ENCODE measurements at places on chromosomes 6 and 20.

- DNase-seq, result no peak
These were observed 55.6 kb downstream of the FRK start for GRCh38 chr6:116004841-116005815.

DNA sequence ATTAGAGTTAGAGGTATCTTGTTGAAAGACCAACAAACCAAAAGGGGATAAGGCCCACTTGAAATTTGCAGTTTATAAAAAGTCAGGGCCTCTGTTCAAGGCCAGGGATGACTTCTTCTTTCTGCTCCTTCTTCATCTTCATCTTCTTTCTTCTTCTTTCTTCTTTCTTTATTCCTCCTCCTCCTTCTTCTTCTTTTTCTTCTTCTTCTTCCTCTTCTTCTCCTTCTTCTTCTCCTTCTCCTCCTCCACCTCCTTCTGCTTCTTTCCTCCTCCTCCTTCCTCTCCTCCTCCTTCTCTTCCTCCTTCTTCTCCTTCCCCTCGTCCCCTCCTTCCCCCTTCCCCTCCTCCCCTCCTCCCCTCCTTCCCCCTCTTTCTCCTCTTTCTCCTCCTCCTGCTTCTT is 18.4 kb upstream of the ZNF292 start:
- DNase-seq, result no peak

DNA sequence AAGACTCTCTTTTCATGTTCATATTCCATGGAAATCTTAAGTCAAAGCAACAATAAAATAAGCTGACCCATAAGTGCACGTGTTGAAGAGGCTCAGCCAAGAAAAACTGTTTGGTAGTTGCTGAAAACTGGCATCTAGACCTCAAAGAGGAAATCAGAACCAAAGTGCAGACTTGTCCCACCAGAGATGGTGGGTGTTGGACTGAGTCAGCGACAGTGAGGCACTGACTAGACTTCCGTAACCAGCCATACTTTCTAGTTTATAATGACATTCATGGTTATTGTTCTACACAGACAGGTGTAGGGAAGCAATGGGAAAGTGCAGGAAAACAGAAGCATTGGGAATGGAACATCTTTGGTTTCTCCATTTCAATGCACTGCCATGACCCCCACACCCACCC is 175.7 kb upstream of the AGPAT4 start:
- DNase-seq, result no peak

DNA sequence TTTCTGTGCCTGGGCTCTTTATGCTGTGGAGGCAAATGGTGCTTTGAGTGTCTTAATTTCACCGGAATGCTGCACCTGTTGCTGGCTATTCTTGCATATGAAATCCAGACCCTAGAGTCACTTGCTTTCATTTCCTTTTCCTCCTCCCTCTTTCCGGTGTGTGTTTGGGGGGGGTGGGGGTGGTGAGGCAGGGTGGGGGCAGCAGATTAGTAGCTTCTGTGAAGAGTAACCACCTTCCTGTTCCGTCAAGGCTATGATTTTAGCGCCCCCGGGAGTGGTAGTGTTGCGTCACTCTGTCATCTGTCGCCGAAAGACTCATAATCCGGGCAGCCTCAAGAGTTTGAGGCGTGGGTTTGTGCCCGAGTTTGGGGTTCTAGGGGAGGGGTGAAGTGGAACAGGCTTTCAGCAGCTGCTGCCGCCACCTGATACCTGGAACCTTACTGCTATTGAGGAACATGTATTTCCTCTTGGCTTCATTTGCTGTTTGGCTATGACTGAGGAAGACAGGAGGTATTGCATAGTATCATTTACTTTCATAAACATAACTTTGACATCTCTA is 49.1 kb downstream of the UTRN start:
- DNase-seq, result peak; percentile 84

DNA sequence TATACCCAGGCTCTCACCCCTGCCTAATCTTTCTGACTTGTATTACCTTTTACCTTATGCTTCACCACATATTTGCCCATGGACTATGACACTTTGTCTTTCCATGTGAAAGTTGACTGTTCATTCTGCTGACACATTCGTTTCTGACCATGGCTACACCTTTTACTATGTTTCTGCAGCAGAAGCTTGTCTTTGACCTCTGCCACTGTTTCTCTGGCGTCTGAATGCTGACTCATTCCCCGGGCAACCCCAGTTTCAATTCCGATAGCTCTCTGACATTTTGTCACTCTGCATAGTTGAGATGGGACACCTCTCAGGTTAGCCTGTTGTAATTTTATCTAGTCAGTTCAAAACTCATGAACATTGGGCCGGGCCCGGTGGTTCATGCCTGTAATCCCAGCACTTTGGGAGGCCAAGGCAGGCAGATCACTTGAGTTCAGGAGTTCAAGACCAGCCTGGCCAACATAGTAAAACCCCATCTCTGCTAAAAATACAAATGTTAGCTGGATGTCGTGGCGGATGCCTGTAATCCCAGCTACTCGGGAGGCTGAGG is 50.7 kb downstream of the SLC26A8 start:
- DNase-seq, result peak; percentile 92

DNA sequence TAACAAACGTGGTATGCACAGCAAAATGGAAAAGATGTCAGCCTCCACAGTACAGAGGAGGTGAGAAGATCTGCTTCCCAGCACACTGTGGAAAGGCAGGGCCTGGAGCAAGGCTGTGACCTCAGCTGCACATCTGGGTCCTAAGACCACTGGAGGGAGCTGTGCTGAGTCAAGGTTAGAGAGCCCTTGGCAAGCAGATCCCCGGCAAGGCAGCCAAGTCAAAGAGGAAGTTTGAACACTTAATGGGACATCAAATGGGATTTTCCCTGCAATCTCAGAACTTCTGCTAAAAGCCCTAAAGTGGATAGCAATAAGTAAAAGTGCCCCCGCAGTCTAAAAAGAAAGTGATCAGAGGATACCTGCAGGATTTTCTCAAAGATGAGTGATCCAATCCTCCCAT is 39.5 kb downstream of the UNC5CL start:
- DNase-seq, result peak; percentile 54

DNA sequence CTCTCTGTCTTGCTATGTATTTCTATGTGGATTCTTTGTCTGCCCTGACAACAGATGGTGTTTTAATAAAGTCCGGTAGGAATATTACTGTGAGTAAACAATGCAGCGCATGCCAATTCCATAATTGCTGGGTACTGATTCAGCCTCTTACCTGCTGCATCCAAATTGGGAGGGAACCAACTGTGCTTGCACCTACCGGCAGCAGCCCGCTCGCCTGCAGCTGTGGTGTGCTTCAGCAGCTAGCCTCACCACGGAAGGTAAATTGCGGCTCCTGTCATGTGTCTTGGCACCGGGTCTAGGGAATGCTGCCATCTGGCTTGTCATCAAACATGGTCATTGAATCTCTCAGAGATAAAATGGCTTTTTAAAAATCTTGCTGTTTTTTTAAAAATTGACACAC is 704.8 kb upstream of the SLC35B3 start:
- peak; percentile 33 for DNase-seq

DNA sequence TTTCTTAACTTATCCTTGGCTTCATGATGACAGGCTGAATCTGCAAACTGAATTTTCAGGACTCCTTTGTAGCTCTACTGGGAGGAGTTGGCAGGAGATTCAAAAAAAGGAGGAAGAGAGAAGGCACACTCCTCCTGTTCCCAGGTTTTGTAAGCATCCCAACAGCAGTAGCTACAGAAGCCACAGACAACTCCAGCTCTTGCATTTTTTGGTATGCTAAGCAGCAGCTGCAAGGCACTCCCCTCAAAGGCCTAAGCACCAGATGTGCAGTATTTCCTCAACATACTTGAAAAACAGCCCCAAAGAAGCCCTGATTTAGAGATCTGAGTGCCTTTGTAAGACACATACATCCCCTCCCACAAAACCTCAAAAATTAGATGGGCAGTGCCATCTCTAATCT is 328.6 kb upstream of the SYNCRIP start:
- no peak for DNase-seq

DNA sequence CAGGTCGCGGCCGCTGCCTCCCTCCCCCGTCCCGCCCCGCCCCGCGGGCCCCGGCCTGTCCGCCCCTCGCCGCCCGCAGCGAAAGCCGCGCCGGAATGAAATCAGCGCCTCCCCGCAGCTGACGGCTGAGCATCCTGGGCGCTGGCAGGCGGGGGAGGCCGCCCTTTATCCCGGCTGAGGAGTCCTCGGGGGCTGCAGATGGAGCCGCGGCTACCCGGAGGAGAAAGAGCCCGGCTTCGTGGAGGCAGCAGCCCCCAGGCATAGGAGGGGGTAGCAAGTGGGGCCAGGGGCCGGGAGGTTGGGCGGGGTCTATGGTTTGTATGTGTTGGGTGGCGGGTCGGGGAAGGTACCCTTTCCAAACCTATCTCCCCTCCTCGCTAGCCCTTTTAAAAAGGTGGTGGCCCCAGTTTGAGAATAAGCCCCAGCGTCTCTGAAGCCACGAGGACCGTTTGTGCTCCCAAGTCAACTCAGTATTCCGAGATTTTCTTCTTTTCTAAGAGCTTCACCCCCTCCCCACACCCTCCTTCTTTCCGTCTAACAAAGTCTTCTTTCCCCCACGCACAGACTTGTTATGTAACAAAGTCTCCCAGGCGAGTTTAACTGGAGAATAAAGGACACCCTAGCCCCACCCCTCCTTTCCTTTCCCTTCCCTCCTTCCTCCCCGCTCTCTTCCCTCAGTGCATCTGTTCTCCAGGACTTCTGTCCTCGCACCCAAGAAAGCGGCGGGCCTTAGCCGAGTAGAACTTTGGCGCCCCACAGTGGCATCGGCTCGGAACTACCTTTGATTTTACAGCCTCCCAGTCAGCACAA is 11.0 kb downstream of the POU3F2 start:
- peak; percentile 61 for DNase-seq

- DNase-seq, result peak; percentile 61
These were observed 7.2 kb downstream of the ACTR5 start for GRCh38 chr20:38755324-38755910.

DNA sequence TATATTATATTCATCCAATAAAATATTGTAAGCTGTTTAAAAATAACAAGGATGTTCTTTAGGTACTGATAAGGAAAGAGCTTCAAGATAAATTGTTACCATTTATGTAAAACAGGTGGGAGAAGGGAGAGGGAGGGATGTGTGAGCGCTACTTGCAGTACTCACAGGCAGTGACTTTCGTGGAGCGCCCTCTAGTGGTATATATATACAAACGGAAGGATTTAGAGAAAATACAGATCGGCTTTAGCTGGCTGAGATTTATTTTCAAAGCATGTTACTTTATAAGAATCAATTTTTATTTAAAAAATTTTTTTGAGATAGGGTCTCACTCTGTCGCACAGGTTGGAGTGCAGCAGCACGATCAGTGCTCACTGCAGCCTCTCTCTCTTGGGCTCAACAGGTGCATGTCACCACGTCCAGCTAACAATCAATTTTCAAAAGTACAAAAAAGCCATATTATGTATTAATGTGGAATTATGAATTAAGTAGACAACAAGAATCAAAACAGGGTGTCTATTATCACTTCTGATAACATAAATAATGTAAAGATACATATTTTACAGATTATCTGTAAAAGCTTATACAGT is 3.3 kb upstream of the MOG start:
- DNase-seq, result peak; percentile 77

GRCh38 chr6:123770247-123770949 is 33.3 kb upstream of the NKAIN2 start:
- peak; percentile 60 for DNase-seq

GRCh38 chr6:158706369-158706982 is 56.6 kb downstream of the SYTL3 start:
- peak; percentile 32 for DNase-seq

DNA sequence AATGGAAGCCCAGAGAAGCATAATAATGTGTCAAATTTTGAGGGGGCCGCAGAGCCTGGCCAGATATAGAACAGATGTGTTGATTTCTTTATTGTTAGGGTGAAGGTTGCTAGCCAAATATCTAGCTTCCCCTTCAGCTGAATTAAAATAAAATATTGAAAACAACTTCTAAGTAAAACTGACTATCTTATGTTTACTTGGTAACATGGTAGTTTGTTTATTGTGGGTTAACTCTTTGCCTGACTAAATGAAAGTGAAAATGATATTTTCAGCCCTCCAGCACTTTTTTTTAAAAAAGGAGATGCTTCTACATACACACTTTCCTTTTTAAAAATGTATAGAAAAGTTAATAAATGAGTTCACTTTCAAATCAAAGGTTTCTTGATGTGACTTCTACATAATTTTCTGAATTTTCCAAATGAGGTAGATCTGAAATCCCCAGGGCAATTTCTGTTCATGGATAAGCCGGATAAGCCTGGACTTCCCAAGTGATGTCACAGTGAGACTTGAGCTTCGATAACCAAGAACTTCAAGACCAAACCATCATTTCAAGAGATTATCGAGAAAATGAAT is 172.1 kb upstream of the OLIG3 start:
- no peak for DNase-seq

- no peak for DNase-seq
These were observed 31.1 kb downstream of the SNHG17 start for GRCh38 chr20:38404016-38404415.

GRCh38 chr20:44398335-44398734 is 42.8 kb downstream of the HNF4A start:
- no peak for DNase-seq

DNA sequence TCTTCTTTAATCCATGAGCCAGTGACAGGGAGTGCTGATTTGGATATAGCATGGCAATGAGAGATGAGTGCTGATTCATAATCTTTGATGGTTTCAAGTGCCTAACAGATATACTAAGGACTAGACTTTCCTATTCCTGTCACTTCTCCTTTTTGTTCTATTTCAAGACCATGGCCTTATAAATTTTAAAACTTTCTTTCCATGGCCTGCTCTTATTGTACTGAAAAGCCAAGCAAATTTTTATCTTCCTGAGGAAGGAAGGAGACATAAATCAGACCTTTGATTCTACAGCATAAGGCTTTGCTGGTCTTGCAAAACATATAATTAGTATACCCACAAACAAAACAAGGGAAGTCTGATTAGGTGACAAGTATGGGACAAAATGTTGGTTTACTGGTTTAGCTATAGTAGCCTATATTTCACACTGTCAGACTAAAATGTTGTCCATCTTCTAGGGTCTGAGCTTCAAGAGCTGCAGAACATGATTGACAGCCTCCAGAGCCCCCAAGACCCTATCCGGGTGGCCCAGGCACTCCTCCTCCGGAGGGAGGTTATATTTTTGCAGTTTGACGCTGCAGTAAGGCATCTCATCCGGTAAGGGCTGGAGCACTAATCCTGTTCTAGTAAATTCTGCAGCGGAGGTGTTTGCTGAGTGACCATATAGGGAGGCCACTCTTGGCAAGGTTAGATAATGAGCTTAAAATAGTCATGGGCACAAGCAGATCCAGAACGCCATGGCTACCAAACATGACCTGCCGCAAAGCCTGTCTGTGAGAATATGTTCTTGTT is 82.3 kb downstream of the CD164 start:
- DNase-seq, result no peak

DNA sequence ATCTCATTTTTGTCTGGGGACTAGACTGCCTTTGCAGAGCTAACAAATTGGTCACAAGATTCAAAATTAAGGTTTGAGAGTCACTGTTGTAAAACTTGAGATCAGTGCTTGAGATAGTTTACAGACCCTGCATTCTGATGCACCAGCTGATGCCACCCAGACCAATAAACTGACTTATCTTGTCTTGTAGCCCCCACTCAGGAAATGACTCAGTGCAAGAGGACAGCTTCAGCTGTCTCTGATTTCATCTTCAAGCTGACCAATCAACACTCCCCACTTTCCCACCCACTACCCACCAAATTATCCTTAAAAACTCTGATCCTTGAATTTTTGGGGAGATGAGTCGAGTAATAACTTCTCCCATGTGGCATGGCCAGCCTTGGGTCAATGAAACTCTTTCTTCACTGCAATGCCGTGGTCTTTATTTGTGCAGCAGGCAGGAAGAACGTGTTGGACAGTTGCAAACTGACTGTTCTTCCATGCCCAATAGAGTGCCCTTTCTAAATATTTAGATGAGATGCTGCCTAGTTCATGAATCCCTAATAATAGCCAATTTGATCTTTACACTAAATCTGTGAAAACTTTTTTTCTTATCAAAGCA is 48.3 kb upstream of the PROKR2 start:
- no peak for DNase-seq

- no peak for DNase-seq
These were observed 34.5 kb downstream of the CD164 start for GRCh38 chr6:109347779-109348178.

All from RPMI8226 (cell line).